Stimulated activated CD4-positive, alpha-beta T cell treated with anti-CD3 and anti-CD28 coated beads, Interleukin-12 subunit alpha, Interleukin-12 subunit beta, amount 100 ng/mL, for 24 hours (primary cell): ENCODE measurements at places on chromosomes 7 and 10.
A peak's percentile ranks its signal among the peaks of the same experiment; 100 is the strongest.

- no peak for DNase-seq
Observed at GRCh38 chr10:71978988-71979691, 14.9 kb downstream of the CHST3 start.

DNA sequence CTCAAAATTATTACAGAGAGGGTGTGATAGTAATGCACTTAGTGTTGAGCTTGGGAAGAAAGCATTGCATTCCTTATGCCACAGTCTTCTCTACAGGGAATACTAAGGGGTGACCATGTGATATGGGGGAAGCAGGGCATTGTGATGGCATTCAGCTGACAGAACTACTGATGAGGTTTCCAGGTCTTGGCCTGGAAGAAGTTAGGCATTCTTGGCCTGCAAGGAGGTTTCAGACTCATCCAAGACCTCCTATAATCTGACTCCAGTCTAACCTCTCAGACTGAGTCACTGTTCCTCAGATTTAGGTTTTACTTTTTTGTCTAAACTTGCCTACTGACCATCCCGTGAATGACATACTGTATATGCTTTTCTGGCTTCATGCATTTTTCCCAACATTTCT lies 7.9 kb downstream of the STMP1 start:
- DNase-seq = no peak

DNA sequence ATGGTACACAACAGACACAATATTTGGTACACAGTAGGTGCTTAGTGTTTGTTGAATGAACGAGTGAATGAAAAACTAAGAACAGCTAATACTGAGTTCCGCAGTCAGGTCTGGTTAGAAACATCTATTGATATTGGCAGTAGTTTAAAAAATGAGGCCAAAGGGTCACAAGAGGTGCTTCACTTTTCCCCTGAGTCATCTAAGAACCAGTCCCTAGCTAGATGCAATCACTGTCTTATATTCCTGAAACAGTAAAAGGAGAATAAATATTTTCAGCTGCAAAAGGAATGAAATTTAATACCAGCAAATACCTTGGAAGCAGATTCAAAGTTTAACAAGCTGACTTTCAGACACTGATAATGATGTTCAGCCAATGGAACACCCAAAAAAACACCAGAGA lies 54.5 kb downstream of the SCRN1 start:
- DNase-seq = no peak

- no peak for DNase-seq
Observed at GRCh38 chr7:134792968-134793367, 13.5 kb downstream of the CALD1 start.

GRCh38 chr10:129538236-129538635 lies 71.2 kb downstream of the MGMT start:
- DNase-seq = no peak

GRCh38 chr10:94010886-94011285 lies 17.2 kb downstream of the PLCE1 start:
- no peak for DNase-seq

DNA sequence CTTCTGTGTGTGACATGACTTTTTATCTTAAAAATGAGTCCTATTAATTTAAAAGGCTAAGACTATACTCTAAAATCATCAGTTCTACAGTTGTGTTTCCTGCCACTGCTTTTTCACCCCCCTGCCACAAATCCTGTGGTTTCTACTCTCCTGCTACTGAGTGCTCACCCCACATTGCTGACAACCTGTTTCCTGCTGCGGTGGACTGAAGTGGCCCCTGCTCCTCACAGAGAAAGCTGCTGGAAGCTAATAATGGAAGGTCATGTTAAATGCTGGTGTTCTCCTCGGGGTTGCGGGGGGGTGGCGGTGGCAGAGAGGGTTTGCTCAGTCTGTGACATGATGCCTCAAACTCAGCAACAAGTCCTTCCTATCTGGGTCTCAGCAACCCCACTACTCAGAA lies 113.2 kb upstream of the INHBA start:
- DNase-seq = no peak

GRCh38 chr10:51718804-51719291 lies 19.5 kb upstream of the CSTF2T start:
- DNase-seq = no peak

DNA sequence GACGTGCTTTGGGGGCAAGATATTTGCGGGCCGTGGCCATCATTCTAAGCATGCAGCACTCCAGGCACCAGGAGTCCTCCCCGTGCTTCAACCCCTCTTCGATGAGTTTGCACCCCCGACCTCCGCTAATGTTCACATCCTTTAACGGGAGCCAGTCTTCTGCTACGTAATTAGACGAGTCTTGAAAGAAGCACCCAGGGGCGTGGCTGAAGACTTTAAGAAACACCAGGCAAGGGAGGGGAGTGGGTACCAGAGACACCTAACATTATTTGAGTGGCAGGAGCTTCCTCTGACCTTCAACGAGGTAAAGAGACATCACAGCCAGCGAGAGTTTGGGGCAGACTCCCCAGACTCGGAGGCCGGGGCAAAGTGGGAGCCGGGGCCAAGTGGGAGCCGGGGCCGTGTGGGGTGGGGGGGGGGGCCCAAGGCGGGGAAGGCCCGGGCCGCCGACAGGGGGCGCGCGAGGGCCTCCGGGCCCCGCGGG lies 31.1 kb upstream of the TOMM7 start:
- DNase-seq = peak; percentile 43

DNA sequence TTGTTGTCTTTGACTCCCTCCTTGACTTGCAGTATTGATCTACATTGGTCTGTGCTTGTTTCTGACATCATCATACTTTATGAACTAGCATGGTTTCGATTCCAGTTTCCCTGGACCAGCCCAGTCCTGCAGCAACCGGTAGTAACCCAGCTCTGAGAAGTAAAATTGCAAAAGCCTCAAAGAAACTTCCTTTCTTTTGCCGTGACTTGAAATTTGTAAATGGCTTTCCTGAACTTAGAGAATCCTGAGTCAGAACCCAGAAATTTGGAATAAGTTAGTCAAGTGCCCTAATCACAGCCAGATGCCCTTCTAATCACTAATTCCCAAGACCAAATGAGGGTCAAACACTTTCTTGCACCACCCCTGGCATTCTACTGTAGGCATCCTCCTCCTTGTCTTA lies 15.0 kb downstream of the TAS2R60 start:
- no peak for DNase-seq

- no peak for DNase-seq
Observed at GRCh38 chr10:30542895-30543288, 86.7 kb downstream of the LYZL2 start.

- DNase-seq = no peak
Observed at GRCh38 chr10:123884351-123884906, 7.2 kb downstream of the CPXM2 start.

- DNase-seq = no peak
Observed at GRCh38 chr10:48390933-48391845, 84.7 kb downstream of the MAPK8 start.

DNA sequence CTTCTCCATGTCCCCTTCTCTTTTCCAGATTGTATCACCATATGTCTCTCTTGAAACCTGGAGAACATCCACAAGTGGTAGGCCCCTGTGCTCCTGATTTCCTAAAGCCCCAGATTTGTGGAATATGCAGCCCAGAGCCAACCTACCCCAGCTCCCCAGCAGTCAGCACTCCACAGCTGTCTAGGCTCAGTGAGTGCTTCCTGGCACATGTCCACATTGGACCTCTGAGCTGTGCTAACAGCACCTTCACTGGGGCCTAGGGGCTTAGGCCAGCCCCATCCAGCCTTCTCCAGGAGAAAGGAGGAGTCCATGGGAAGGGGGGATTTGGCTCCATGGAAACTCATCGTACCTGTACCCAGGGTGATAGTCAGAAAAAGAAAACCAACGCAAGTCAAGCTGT lies 192.7 kb downstream of the FGFR2 start:
- DNase-seq = no peak

DNA sequence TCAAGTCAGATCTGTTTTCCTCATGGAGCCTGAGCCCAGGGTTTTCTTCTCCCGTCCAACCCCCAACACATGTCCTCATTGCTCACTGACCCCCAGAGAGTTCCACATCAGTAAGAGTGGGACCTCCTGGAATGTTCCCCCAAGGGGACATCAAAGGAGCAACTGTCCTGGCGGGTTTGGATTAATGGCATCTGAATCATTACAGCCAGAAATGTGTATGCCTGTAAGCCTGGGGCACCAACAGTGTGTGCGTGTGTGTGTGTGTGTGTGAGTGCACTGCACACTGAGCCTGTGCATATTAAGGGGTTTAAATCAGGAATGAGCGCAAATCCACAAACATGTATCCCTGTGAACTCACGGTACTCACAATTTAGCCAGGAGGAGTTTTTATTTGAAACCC lies 222.3 kb downstream of the PLXNA4 start:
- no peak for DNase-seq

DNA sequence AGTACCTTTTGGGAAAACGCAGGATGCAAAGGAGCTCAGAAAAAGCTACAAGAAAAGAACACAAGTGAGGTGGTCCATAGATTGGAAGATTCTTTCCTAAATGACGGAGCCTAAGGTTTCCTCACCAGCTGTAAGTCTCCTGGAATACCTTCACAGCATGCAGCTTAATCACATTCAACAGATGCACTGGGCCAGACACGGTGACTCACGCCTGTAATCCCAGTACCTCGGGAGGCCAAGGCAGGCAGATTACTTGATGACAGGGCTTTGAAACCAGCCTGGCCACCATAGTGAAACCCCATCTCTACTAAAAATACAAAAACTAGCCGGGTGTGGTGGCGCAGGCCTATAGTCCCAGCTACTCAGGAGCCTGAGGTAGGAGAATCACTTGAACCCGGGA lies 228.7 kb downstream of the FRMD4A start:
- no peak for DNase-seq

DNA sequence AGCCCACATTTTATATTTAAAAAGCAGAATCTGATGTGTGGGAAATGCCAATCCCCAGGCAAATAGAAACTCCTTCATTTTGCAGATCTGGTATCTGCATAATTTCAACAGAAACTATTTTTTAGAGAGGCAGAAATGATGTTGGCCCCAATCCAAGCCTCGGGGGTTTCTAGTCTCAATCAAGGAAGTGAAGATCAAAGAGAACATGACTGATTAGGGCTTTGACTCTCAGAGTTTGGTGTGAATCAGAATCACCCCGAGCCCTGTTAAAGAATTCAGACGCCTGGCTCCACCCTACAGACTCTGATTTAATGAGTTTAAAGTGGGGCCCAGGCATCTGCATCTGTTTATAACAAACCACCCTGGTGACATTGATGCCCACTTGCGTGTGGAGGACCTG lies 36.7 kb upstream of the UBE2H start:
- DNase-seq = peak; percentile 56

DNA sequence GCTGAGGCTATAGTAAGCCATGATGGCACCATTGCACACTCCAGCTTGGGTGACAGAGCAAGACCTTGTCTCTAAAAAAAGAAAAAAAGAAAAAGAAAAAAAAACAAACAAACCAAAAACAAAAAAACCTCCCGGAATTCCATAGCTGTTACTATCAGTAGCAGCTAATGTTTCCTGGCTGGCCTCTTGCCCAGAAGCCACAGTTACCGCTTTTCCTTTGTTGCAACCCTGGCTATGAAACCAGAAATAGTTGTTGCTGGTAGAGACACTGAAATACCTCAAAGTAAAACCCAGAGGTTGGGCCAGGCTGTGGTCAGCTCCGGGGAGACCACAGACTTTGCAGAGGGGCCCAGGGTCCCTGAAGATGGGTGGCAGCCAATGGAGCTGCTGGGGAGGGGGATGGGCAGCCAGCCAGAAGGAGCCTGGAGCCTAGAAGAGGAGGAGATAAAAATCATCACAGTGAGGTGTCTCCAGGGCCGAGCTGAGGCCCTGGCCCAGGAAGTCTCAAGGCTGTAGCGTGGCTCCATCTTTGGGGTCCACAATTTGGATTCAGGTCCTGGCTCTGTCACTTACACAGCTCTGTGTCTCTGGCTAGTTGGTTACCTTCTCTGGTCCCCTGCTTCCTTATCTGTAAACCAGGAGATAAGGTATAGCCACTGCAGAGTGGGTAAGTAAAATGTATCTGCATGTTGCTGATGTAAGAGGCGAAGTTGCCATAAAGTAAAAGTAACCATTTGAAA lies 3.4 kb upstream of the CHST12 start:
- DNase-seq = no peak

- DNase-seq = no peak
Observed at GRCh38 chr10:13585943-13586342, 822 bp upstream of the PRPF18 start.

- DNase-seq = no peak
Observed at GRCh38 chr7:125247514-125248098, 318.0 kb upstream of the POT1 start.

DNA sequence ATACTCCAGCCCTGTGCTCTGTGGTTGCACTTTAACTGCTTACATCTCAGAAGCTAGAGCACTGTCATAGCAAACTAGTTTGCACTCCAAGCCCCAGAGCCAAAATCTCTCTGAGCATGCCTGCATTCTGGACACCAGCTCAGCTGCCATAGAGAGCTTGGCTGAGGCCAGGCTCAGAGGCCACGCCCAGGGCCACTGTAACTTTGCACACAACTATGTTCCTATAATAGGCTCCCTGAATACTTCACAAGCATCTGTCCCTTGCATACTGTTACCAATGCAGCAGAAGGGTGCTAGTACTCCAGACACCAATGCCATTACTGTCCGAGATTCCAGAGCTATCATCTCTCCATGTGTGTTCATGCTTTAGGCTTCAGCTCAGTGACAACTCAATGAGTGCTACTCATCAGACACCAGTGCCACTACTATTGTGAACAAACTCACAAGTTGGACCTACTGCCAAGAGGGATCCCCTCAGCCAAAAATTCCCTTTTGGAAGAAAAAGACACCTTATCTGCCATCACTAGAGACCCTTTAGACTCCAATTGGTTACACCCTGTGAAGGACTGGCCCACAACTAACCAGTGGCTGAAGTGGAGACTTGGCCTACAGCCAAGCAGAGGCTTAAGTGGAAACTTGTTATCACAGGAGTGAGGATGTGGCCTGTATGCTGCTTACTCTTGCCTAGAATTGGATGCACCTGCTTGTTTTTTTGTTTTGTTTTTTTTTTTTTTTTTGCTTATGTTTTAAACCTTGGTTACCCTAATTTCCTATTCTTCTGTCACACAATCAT lies 211.6 kb upstream of the MAGI2 start:
- no peak for DNase-seq
